ENCODE measurements at places on chromosomes 7 and 10.

GRCh38 chr10:24518411-24518810, 205.3 kb downstream of the ARHGAP21 start:
- DNase-seq, result no peak

- DNase-seq, result no peak
Observed at GRCh38 chr7:97298561-97298960, 181.1 kb downstream of the SDHAF3 start.

GRCh38 chr7:135831455-135832195, 83.0 kb upstream of the FAM180A start:
- DNase-seq, result peak; percentile 43

DNA sequence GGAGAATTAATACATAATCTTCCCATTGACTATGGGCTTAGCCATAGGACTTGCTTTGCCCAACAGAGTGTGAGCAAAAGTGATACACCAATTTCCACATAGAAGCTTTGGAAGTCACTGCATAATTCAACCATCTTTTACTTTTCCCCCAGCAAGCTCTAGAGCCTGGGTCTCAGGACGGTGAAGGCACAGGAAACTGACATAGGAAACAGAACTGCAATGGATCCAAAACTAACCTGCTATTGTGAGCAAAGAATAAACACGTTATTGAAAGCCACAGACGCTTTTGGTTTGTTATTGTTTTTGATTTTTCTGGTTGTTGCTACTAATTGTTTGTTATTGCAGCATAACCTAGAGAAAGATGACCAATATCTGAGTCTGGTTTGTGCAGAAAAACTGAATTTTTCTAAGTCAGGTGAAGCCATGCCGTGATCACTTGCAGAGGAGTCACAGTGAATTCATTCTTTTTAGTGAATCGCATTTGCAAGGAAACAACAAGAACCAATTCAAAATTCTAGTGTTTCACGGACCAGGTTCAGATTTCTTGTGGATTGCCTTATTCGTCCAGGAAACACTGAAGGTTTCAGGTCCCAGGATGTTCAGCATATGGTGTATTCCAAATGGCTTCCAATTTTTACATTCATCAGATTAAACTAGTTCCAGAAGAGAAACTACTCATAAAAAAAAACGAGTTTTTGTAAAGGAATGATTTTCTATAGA, 52.8 kb downstream of the CUBN start:
- no peak for DNase-seq

DNA sequence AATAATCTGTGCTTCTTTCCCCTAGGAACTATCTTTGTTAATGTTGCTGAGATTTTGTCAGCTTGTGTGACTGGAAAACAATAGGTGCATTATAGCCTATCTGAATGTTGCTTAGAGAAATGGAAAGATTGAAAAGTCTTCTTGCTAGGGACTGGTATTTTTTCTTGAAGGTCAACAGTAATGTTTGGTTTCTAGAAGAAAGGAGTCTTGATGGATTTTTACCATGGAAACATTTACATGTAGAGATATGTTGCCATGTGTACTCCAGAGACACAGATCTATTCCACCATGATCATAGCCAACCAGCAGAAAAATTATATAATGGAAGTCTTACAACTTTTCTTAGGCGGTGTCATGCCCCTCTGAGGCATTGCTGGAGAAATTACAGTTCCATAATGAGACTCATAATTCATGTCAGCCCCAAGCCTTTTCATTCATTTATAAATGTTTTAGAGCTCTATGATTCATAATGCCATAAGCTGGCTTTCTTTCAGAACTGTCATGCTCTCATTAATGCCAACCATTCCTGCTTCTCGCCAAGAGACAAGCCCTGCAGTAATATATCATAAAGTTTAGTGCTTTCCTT, 175.1 kb upstream of the PTPRZ1 start:
- no peak for DNase-seq

GRCh38 chr7:39880556-39880955, 69.5 kb upstream of the CDK13 start:
- no peak for DNase-seq

- no peak for DNase-seq
Observed at GRCh38 chr10:129960481-129961156, 3.5 kb downstream of the EBF3 start.

- no peak for DNase-seq
Observed at GRCh38 chr7:71637578-71637977, 505.6 kb downstream of the GALNT17 start.

GRCh38 chr7:56019501-56019900, 31.7 kb downstream of the PSPH start:
- no peak for DNase-seq

DNA sequence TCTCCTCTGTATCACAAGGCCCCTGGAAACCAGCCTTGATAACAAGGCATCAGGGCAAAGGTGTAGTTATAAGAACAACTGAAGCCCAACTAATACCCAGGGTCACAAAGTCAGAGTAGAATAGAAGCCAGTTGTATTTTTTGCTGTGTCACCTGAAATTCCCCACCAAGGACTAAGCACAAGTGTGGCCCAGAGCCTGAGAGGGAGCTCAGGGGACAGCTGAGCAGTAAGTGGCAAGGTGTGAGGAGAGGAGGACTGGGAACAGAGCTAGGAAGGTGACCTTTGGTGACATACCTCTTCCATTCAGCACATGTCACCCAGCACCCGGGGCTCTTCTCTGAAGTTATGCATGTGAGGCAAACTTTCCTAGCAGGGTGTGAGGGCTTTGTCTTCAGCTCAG, 179.9 kb downstream of the HECW1 start:
- DNase-seq, result no peak

DNA sequence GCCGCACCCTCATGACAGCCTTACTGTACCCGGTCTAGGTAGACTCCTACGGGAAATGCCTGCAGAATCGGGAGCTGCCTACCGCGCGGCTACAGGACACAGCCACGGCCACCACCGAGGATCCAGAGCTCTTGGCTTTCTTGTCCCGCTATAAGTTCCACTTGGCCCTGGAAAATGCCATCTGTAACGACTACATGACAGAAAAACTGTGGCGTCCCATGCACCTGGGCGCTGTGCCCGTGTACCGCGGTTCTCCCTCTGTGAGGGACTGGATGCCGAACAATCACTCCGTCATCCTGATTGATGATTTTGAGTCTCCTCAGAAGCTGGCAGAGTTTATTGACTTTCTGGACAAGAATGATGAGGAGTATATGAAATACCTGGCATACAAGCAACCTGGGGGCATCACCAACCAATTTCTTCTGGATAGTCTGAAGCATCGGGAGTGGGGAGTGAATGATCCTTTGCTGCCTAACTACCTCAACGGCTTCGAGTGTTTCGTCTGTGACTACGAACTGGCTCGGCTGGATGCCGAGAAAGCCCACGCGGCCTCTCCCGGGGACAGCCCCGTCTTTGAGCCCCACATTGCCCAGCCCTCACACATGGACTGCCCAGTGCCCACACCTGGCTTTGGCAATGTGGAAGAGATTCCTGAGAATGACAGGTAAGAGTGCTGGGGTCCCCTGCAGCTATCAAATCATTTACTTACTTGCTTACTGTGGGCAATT, 8.5 kb upstream of the CHCHD1 start:
- no peak for DNase-seq

DNA sequence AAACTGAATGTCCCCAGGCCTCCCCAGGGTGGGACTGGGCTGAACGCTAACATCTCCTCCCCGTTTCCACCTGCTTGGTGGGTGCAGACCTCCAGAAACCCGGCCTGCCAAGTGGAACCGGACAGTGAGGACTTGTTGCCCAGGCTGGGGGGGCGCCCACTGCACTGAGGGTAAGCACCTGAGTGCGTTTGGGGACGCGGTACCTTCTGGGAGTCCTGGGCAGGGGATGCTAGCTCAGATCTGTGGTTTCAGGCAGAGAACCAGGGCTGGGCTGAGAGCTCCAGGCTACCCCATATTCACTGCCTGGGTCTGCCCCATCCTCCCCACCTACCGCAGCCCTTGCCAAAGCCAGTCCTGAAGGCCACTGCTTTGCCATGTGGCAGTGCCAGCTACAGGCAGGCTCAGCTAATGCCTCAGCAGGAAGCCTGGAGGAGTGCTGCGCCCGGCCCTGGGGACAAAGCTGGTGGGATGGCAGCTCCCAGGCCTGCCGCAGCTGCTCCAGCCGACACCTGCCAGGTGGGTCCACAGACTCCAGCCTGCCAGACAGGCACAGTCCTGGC, 3.5 kb upstream of the ZNF467 start:
- no peak for DNase-seq

GRCh38 chr10:103966671-103967447, at the start of gene SLK:
Gene SLK, plus strand, starts transcription at chr10:103967140. Its CDS starts 606 bp downstream, at chr10:103967746.
- peak; percentile 89 for DNase-seq

- no peak for DNase-seq
Observed at GRCh38 chr10:30834153-30834552, 197.5 kb downstream of the ZNF438 start.

DNA sequence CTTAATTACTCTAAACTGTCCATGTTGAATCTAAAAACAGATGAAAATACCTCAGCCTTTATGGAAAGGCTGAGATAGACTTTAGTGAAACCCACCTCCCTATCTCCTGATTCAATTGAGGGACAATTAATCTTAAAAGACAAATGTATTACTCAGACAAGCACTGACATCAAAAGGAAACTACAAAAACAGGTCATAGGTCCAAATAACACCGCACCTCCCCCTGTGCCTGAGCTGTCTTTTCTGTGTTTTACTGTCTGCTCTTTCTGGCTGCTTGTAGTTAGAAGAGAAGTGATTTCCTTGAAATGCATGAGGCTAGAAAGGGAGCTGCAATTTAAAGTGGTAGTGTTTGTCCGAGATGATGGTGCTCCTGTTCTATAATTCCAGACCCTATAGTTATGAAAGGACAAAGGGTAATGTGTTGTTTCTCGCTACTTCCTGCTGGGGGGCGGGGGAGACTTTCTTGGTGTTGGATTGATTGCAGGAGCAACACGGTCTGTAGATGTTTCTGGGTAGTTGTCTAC, 16.0 kb downstream of the AKR1C8 start:
- no peak for DNase-seq

DNA sequence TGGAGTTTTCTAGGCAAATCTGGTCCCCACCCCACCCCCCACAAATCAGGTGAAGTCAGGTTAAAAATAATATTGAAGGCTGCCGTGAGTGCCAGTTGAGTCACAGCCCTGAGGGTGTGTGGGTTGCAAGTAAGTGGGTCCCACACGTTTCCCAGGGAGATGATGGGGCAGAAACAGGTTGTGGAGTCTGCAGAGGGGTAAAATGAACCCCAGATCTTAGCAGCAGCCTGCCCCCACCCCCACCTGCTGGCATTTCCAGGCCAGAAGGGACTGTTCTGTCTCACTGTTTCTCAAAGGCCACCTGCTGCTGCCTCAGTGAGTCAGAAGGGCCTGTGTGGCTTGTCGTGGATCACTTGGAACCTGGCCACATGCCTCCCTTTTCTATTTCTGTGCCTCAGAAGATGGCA, 59.8 kb upstream of the SMNDC1 start:
- DNase-seq, result no peak

DNA sequence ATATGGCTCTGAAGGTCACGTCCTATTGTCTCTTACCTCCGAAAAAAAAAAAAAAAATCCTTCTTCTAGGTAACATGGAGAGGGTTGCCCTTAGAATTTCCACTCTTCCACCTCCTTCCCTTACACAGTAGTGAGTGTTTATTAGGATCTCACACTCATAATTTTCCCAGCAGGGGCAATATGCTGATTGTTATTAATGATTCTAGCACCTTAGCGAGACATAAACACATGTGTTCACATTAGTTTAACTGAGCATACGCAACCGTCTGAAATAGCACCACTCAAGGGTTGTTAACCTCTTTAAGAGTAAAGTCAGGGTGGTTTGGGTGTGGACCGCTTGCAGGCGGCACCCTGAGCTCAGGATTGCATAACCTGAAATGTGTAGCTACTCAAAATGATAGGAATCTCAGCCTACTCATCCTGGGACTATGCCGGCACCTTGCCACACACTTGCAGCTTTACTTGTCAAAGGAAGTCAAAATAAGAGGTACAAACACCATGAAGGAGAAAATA, 52.2 kb downstream of the CPEB3 start:
- DNase-seq, result no peak

DNA sequence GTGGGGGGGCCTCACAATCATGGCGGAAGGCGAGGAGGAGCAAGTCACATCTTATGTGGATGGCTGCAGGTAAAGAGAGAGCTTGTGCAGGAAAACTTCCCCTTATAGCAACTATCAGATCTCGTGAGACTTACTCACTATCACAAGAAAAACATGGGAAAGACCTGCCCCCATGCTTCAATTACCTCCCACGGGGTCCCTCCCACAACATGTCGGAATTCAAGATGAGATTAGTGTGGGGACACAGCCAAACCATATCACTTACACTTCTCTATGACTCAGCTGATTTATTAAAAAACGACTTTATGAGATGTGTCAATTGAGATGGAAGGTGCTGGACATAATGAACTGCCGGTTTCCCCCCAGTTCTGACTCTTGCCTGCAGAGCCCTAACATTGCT, 23.8 kb upstream of the CHN2 start:
- DNase-seq, result no peak

DNA sequence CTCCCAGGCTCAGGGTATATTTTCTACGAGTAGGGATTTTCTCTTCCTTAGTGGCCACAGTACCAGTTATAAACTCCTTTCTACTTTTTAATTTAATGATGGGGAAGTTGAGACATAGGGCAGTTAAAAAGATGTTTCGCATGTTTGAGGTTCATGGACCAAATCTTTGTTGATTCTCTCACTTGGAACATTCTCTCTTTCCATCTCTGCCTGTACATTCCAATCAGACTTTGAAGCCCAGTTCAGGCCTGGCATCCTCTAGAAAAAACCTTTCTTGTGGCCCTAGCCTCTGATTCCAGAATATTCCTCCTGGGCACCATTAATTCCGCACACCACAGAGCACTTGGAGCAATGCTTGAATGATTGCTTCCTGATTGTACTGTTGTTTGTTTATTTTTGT, 18.5 kb downstream of the SLC13A4 start:
- DNase-seq, result no peak

GRCh38 chr7:77697535-77697831, 1.2 kb downstream of the RSBN1L start:
- no peak for DNase-seq

DNA sequence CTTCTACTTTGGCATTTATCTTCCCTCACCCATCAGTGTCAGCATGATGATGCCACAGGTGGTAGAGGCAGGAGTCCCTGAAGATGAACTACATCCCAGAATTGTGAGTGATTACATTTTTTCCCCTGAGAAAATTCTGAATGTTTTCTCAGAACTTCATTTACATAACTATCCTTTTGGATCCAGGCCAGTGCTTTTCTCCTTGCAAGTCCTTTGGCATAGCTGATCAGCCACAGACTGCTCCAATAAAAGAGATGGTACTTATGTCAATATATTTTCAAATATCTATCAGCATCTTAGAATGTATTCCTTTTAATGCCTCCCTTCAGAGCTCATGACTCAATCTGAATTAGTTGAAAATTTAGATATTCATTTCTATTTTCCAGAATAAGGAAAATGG, 135.5 kb downstream of the IQUB start:
- no peak for DNase-seq

All from immature natural killer cell (primary cell).